ENCODE measurements at places on chromosomes 2 and 18.

DNA sequence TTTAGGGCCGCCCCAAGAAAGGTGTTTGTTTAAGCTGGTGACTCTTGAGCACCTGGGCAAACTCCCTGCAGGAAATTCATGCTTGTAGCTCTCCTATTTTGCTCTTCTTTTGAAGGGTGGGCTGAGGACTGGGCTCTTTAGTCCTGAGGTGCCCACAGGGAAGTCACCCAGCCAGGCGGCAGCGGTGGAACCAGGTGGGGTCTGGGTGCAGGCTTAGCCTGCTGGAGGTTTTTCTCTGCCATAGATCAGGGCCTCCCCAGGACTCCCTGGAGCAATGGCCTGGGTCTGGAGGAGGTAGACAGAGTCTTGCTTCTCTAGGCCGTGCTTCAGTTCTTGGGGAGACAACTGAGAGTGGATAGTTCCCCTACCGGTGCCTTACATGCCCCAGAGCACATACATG lies 99.9 kb downstream of the CLIP4 start:
- no peak for DNase-seq

GRCh38 chr2:34784701-34785100 lies 1185.6 kb upstream of the FAM98A start:
- no peak for DNase-seq

- no peak for DNase-seq
Observed at GRCh38 chr2:124147552-124147951, 122.5 kb downstream of the CNTNAP5 start.

DNA sequence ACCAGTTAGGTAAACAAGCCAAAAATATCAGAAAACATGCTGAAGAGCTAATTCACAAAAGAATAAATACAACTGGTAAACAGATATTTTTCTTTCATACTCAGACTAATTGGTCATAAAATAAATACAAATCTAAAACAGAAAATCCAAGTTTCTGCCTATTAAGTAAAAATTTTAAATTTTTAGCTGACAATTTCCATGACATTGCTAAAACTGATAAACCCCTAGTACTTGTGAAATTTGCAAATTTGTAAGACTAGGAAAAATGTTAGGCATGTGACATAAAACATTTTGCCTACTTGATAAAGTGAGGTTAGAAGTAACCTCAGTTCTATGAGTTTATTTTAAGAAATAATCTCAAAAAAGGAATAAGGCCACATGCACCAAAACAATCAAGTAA lies 356.1 kb downstream of the LRATD1 start:
- DNase-seq = no peak

- no peak for DNase-seq
Observed at GRCh38 chr18:25181581-25181980, 170.4 kb downstream of the ZNF521 start.

GRCh38 chr2:69184224-69184623 lies 171.2 kb downstream of the ANTXR1 start:
- no peak for DNase-seq

DNA sequence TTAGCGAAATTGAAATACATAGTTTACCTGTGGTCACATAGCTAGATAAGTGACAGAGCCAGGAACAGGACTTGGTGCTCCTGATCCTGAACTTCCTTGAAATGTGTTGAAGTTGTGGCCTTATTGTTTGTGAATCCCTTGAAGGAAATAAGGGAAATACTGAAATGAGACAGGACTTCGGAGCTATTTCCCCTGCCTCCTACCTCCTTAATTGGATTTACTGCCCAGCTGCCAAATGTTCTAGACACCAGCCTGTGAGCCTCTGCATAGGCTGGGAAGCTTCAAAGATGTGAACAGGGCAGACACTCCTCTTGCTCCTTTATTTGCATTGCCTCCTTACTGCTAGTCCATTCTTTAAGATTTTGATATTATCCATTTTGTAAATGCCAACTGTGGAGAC lies 135.2 kb downstream of the PRPF40A start:
- DNase-seq = no peak

- no peak for DNase-seq
Observed at GRCh38 chr2:233031556-233032500, 644 bp upstream of the NEU2 start.

DNA sequence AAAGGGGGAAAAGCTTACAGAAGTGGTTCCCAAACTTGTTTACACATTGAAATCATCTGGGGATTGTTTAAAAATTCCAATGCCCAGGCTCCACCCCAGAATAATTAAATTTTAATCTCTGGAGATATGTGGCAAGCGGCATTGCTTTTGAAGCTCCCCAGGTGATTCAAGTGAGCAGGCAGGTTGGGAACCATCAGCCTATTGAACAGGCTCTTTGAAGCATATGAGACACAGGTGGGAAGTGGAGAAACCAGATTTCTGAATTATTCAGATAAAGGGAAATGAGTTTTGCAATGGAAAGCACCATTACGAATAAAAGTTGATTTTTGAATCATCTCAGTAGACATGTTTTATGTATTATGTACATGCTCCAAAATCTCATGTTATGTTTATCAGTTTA lies 57.6 kb upstream of the NOSTRIN start:
- DNase-seq = no peak
